HTR-8/SVneo (cell line): ENCODE measurements at places on chromosomes 7 and 10.

- DNase-seq, result no peak
Measured at GRCh38 chr10:971613-972012, 16.6 kb upstream of the GTPBP4 start.

DNA sequence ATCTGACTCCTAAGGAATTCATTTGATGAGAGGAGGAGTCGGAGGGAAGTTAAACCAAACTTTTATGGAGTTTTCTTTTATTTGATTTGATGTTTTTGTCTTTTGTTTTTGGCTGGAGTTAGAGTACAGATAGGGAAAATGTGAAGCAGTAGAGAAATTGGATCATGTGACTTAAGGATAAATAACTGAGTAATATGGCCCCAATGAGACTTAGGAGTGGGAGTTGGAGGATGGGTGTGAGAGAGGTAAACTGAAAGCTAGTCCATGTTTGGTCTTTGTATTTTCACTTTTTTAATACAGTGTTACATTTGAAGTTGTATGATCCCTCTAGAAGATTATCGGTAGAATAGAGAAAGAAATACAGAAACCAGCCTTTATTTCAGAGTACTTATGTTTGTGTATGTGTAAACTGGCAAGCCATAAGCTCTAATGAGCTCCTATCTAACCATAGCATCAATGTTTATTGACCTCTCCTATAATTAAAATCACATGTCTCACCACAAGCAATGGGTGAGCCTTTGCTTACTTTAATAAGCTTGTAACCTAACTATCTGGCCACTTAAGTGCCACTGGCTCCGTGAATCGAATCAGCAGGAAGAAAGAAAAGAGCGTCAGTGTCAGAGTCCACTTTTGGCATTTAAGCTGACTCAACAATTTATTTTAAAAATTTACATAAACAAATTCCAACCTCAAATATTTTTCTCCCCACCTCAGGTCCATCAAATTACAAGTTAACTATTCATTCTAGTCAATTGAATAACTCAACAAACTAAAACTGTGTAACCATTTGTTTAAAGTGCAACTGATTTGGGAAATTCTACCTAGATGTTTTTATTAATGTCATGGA is 113.8 kb downstream of the EPDR1 start:
- DNase-seq, result no peak

DNA sequence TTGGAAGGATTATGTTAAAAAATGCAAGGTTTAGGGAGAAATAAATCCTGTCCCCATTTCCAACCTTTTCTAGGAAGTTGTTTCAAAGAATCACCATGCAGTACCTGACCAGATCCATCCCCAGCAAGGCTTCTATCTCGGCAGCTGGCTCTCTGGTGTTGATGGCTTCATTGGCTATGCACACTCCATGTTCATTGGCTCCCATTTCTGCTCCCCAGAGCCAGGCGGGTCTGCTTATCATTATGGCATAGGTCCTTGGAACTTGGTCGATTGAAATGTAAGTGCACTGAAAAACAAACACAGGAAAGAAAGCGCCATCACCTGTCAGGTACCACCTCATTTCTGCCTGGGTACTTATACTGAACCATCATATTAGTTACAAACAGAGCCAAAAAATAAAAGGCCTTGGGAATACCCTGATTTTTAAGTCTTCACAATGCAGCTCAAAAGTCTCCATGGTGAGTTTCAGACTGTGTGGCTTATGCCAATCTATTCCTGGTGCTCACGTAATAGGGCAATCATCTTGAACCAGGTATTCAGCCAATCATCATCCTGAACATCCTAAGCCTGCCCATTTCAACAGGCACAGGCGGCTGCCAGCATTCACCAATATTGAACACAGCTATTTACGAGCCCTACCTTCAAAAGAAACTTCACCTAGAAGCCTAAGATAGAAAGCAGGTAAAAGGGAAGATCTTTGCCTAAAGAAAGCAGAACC is 34.4 kb downstream of the SCRN1 start:
- no peak for DNase-seq

DNA sequence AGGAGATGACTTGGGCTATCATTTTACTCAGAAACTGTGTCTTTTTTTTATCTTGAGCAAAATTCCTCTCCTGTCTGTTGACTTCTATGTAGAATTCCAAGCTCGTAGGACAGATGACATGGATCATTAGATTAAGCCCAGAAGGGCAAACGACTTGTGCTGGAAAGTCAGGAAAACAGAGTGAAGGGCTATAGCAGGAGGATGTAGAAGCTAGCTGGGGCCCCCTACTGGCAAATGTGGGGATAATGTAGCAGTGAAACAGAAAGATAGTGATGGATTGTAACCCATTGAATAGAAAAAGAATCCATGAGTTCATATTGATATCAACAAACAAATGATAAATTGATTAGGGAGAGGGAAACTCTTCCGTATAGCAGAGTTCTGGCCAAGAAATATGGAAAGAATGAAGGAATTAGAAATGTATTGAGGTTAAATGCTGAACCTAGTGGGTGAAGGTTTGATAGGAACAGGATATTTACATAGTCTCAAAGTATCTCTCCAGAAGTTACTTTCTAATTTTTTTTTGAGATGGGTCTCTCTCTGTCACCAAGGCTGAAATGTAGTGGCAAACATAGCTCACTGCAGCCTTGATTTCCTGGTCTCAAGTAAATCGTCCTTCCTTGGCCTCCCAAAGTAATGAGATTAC is 103.6 kb downstream of the LYZL1 start:
- peak; percentile 53 for DNase-seq

GRCh38 chr7:133649593-133649992 is 396.7 kb downstream of the EXOC4 start:
- DNase-seq, result no peak

DNA sequence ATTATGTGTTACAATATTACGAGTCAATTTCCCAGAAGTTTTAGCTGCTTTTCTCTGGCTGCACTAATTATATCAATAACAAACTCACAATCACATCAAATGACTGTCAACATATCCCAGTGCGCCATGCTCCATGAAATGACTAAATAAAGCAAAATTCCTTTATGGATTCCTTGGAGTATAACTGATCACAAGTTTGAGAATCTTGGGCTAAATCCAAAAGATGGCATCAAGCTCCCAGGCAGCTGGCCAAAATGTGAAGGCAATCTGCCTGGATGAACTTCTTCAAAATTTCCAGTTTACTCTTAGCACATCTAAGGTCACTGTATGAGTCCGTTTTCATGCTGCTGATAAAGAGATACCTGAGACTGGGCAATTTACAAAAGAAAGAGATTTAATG is 210.8 kb downstream of the CCSER2 start:
- no peak for DNase-seq

- DNase-seq, result no peak
Measured at GRCh38 chr7:2763597-2763996, 75.6 kb downstream of the AMZ1 start.

GRCh38 chr10:98292971-98293370 is 25.0 kb upstream of the LOXL4 start:
- no peak for DNase-seq

DNA sequence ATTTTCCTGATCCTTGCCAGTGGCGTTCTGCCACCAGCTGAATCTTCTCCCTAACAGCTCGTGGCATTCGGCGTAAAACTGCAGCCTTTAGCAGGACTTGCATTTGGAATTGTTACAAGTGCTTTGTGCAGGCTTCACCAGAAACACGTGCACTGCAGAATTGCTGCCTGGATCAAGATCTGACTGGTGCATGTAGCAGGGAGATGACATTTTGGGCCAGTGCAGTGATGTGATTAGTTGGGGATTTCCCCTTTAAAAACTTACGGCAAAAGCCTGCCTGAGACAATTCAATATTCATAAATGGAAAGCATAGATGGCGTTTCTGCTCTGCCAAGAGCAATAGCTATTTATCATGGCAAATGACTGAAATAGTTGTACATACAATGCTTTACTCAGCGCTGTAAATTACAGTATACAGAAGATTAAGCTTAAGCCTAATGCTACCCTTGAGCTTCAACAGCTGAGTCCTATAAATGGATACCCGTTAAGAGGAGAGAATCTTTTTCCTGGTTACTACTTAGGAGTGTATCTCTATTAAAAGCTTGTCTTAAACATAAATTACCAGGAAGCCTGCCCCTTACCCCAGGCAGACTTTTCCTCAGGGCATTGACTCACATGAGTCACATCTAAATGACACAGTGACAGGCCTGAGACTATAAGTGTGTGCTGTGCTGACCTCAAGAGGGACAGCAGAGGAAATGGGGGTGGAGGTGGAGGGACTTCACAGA is 106.3 kb downstream of the ATXN7L1 start:
- peak; percentile 27 for DNase-seq

DNA sequence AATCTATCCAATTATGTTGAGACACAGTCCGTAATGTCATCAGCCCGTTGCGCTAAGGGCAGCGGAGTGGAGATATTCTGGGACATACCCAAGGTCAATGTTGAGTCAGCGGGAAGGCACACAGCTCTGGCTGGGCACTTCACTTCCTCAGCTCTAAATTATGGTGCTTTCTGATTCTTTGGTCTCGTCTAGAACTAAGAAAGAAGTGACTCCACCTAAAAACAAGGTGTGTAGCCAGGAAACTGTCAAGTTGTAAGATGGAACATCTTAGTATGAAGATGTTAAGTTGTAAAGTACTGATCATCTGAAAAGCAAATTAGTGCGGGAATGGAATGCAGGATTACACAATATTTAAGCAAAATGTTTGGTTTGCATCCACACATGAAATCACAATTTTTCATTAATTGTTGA is 43.1 kb downstream of the BAIAP2L1 start:
- DNase-seq, result no peak

GRCh38 chr7:130887957-130888371 is 154.0 kb upstream of the KLF14 start:
- DNase-seq, result no peak

DNA sequence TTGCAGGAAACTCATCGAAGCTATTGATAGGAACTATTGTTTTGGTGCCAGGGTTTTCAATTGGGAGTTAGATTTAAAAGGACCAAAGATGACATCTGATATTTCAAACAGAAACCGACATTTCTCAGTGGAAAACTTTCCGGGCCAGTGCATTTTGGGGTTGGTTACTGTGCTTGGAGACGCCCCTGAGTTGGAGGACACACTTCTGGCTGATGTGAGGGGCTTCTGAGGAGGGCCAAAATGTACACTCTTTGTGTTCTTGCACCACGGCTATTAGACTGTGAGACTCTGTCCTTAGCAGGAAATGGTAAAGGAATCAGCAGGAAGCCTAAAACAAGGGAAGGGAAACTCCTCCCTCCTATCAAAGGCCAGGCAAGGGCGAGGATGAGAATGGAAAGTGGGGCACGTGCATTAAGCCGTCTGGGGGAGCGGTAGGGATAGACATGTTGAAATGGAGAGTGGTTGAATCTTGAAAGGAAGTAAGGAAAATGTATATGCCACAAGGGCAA is 1.8 kb upstream of the SRGN start:
- no peak for DNase-seq

DNA sequence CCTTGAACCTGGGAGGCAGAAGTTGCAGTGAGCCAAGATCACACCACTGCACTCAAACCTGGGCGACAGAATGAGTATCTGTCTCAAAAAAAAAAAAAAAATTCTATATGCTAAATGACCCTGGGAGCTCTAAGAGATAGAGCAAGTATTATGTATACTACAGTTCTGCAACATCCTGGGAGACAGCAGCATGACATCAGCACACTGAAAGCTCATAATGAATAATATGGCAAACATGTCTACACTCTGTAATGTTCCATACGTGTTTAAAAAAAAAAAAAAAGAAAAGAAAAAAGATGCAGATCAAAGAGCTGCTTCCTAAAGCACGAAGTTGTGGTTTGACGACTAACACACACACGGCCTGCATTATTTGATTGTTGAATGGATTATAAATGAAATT is 72.5 kb downstream of the CUL2 start:
- DNase-seq, result no peak
